ENCODE measurements at places on chromosomes 11 and 22.

DNA sequence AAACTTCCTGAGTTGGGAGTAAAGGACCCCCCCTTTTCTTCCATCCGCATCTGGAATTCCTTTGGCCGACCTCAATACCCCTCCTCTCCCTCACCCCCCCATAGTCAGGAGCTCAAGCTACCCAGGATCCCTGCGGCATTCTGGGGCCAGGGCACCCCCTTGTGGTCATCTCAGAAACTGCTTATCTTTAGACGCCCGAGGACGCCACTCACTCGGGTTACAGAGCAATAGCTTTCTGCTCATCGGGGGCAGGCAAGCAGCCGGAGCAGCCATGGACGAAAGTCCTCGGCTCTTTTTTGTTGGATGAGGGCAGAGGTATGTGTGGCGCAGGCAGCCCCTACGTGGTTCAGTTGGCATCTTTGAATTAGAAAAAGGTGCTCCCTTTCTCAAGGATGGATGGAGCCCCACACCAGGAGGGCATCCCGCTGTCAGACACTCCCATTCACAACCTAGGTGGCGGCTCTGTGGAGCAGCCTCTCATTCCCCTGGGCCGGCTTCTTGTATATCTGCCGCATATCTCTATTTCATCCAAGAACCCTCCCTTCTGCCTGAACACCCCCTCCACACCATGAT lies 2.3 kb downstream of the C1QTNF5 start:
- peak; percentile 72 for DNase-seq

DNA sequence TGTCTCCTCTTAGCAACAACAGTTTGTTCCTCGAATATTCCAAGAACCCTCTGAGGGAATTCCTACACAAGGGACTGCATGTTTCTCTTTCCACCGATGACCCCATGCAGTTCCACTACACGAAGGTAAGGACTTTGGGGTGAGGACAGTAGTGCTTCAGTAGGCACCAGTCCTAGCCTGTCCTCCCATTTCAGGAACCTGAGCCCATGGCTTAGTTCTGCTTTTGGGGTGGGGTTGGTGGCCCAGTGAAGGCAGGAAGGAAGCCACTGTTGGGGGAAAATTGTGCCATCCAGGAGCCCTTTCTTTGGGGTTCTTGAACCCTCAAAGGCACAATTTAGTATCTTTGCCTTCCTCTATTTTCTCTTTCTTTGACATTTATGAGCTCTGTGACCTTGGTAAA lies 38.2 kb downstream of the RNF141 start:
- no peak for DNase-seq

DNA sequence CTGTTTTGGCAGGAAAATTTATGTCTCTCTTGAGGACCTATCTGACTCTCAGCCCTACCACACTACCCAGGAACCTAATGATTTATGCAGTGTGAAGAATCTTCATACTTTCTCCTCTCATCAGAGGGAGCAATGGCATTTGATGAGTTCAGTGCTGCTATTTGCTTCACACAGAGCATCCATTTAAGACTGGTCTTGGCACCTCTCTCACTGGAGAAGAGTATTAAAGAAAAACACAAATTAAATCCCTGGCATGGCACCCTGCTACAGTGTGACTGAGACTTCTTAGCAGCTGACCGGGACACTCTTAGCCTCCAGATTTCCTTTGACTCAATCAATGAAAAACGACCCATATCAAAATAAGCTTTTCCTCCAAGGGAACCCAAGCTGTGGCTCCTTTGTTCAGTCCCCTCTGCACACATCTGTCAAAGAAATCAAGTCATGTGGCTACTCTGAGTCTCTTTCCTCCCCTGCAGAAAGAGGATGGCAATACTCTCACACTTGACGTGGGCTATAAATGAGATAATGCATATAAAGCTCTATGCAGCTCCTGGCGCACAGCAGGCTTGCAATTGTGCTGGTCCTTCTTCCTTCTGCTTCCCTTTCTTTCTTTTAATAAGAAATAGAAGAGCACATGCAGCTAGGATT lies 186.1 kb upstream of the E2F8 start:
- DNase-seq: no peak

- peak; percentile 63 for DNase-seq
Observed at GRCh38 chr11:9264316-9265210, 587 bp downstream of the DENND5A start.

DNA sequence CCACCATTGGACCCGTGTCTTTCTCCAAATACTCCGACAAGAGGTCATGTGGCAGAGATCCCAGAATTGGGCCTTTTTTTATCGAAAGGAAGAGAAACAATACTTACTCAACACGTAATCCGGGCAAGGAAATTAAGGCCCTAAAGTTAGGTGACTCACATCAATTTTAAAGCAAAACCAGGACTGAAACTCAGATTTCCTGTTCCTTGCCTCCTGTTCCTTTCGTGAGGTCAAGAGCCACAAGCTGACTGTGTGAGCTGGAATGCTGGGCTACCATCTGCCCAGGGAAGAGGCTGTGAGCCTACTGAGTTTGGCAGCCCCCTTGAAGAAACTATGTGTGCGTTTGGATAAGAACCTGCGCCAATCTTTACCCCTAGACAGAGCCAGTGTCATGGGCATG lies 27.1 kb upstream of the MRGPRX2 start:
- DNase-seq: no peak

- DNase-seq: peak; percentile 62
Observed at GRCh38 chr22:28443526-28443876, 236.1 kb downstream of the TTC28 start.

- peak; percentile 97 for DNase-seq
Observed at GRCh38 chr11:69296890-69297786, 3.2 kb downstream of the MYEOV start.

- no peak for DNase-seq
Observed at GRCh38 chr11:13883042-13883441, 79.5 kb upstream of the SPON1 start.

DNA sequence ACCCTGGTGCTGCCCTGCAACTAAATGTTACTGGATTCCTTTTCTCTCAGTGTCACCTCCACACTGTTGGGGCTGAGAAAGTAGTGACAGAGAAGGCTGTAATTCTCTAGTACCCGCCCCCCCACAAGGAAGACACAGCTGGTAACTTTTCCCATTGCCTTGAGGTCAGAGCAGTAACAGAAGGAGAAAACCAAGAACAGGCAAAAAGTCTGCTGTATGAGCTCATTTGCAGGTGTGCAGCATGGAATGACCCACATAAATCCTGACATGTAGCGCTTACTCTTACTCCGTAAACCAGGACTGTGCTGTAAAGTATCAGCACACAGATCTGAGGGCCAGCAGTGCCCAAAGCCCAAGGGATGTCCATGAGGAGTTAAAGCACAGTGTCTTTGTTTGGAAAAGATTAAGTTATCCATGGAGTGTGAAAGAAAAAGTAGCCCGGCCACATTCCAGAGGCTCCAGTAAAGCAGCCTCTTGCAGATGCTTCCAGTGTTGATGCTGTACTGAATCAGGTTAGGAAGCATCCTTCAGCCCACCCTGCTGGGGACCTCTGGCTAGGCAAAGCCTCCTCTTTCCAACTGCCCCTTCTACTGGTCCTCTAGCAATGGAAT lies 120.7 kb downstream of the PLEKHA7 start:
- no peak for DNase-seq

GRCh38 chr22:36252754-36253522 lies at the start of gene APOL1:
APOL1 (plus strand) TSS chr22:36253133; CDS start chr22:36254956, 1,823 bp downstream.
- DNase-seq: peak; percentile 80

DNA sequence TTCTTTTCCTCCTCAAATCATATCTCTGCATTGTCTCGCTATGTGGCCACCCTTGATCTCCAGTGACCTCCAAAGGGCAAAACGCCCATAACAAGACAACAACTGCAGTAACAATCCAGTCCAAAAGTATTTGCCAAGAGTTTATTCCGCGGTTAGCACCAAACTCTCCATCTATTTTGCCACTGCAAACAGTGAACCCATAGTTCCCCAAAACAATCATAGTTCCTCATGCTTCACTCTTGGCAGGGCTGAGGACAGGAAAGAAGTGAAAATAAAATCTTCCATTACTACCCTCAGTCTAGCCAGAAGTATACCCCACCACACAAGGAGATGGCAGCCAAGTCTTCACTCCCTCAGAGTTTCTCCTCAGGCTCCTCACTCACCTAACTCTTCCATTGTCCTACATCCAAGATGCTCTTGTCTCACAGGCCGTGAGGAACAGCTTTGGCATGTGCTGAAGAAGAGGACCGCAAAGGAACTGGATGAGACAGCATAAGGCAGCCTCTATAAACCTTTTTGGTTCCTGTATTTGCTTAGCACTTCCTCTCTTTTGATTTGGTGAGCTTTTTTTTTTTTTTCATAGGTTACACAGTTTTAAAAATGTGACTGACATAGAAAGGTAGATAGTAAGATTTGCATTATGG lies at the start of gene LPXN:
TSS of gene LPXN (minus strand) at position 480 of the 644 bp plus-strand sequence. CDS start at position 396, 84 bp downstream.
- DNase-seq: peak; percentile 59

- DNase-seq: no peak
Observed at GRCh38 chr11:8732324-8732670, 49.7 kb downstream of the RPL27A start.

DNA sequence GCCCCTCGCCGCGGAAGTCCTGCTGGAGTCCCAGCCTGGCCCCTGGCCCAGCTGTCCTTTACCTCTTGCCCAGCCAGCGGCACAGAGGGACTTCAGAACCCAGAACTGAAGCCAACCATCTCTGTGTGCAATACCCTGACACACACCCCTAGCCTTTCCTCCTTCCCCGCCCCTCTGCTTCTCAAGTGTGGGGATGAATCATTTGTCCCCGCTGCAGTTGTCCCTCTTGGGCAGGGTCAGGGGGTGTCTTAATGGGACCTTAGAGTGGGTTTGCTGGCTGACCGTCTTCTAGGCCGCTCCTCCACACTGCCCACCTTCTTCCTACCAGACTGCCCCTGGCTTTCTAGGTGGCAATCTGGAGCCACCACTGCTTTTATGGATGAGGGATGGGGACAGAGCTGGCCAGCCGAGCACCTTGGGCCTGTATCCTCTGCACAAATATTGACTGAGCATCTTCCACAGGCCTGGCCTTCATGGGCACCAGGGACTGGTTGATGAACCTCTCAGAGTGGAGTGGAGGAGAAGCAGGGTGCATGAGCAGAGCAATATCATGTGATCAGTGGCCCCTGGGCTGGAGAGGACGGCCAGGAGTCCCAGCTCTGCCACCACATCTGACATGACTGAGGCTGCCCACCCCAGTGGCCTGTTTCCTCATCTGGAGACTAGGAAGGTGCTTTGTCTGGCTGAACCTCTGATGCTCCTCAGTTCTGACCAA lies 668 bp upstream of the CHST1 start:
- no peak for DNase-seq

DNA sequence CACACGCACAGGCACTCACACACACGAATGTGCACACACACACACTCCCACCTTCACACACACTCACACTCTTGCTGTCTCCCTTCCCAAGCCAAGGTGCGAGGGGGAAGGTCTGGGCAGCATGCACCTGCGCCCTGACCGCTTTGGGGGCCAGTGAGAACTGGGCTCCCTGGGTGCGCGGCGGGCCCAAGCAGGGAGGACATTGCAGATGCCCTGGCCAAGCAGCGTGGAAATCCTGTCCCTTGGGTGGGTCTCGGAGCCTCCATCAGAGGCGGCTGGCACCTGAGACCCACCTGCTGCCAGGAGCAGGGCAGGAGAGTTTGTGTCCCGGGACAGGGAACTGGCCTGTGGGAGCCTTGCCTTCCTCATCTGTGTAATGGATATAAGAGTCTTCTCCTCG lies 3.3 kb downstream of the CD81 start:
- DNase-seq: no peak

DNA sequence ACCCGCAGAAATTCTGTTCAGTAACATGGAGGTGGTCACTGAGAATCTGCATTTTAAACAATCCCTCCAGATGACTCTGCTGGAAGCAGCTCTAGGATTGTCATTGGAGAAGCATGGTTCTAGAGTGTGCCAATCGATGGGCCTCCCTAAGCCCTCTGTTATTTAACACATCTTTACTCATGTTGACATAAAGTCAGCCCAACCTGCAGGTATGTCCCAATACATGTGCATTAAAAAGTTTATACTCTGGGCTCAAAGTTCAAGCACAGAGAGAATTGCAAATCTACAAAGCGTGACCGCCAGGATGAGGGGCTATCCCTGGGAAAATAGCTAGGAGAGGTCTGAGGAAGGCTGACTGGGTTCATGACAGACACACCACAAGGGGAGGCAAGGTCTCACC lies 116.4 kb downstream of the KIRREL3 start:
- DNase-seq: no peak

GRCh38 chr22:31812977-31813605 lies 59.3 kb downstream of the DEPDC5 start:
- no peak for DNase-seq

- no peak for DNase-seq
Observed at GRCh38 chr11:27358296-27358695, 4.7 kb downstream of the CCDC34 start.

DNA sequence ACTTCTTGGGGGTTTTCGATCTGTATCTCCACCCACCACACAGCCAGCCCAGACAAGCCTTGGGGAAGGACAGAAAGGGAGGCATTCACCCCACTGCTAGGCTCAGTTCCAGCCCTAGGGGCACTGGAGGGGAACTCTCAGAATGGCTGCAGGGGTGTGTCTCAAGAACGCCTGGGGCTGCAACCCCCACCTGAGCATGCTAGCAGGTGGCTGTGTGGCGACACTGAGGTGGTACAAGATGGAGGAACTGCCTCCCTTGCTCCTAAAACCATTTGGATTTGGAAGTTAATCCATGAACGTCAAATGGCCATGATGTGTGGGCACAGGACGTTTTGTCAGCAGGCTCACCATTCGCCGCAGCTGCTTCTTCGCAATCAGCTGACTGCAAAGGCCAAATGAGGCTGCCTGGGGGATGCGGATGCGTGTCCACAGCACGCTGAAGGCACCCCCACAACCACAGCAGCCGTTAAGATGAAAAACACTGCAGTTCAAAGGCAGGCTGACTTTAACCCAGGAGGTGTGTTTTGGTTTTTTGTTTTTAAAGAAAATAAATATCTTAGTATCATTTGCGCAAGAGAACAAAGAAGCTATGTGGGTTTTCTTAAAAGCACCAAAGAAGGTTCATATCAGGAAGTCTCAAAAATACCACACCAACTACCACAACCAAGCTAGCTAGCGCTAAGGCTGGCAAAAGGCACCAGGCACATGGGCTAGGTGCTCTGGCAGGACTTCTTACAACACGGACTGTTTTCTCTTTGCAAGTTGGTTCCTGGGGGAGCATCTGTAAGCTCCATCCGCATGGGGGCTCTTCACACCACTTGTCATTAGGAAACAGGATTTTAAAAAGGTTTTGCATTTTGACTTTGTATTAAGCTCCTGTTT lies 22.2 kb upstream of the NAP1L4 start:
- DNase-seq: no peak

DNA sequence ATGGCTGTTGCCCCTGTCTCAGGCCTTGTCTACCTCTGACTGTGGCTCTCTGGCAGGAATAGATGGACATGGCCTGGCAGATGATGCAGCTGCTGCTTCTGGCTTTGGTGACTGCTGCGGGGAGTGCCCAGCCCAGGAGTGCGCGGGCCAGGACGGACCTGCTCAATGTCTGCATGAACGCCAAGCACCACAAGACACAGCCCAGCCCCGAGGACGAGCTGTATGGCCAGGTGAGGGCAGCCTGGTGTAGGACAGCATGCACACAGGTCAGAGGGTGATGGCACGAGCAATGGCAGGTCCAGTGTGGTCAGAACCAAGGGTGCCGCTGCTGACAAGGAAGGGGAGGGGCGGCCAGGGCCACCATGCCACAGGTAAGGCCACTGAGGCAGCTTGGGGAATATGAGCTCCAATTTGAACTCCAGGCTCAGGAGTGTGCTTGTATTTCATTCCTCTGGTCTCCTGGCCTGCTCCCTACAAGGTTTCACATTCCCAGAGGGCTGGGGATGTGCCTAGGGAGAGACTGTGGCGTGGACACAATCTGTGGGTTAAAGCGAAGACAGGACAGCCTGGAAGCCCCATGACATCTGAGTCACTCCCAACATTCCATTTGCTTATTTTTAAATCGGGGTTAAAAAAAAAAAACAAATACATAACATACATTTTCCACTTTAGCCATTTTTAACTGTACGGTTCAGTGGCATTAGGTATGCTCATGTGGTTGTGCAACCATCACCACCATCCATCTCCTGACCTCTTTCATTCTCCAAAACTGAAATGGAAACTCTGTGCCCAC lies 562 bp downstream of the FOLR3 start:
- no peak for DNase-seq
